ENCODE measurements at places on chromosomes 3 and 15.

- no peak for DNase-seq
Measured at GRCh38 chr3:158769549-158769948, 32.3 kb upstream of the MFSD1 start.

DNA sequence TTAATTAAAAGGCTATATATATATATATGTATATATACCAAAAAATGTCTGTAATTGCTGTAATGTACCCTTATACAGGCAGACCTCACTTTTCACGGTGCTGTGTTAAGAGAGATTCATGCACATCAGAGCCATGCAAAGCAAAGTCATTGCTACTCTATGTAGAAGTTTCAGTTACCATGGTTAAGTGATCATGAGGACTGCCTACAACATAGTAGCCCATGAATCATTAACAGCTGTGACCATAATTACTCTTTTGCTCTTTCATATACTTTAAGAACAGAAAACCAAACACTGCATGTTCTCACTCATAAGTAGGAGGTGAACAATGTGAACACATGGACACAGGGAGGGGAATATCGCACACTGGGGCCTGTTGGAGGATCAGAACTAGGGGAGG, 225.3 kb upstream of the EPHA3 start:
- no peak for DNase-seq

DNA sequence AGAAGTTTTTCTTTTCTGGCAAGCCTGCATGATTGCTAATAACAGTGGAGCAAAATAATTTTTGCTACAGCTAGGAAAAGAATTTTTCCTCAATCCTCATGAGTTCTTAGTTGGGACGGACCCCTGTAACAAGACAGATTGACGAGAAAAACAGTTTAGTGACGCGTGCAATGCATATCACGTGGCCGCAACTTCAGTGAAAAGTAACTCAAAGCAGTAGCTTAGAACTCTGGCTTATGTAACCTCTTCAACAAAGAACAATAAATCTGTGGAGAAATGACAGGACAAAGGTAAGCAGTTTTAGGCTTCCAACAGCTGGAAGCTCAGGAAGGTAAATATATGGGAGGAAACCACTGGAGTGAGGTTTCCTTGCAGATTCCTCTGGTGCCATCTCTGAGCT, 19.7 kb downstream of the FAM107A start:
- no peak for DNase-seq

DNA sequence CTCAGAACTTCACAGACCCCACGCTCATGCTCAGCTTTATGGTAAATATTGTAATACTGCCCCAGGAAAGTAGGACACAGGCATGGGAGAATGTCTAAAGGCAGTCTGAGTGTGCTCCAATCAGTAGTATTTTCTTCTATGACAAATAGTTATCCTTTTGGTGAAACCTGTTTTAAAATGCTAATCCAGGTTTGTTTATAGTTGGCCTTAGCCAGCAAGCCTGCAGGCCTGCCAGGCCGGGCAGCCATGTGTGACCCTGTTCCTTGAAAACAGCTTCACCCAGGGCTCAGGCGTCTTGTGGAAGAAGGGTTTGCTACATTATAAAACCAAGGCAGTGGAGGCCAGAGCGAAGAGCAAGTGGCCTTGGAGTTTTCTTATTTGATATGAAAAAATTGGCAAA, 104.7 kb downstream of the SEMA6D start:
- no peak for DNase-seq

GRCh38 chr15:38283010-38283409, 30.4 kb downstream of the SPRED1 start:
- DNase-seq = no peak

GRCh38 chr3:186093271-186093900, 15.5 kb downstream of the ETV5 start:
- DNase-seq = no peak

- DNase-seq = no peak
Measured at GRCh38 chr3:185337231-185337816, 25.6 kb upstream of the MAP3K13 start.

DNA sequence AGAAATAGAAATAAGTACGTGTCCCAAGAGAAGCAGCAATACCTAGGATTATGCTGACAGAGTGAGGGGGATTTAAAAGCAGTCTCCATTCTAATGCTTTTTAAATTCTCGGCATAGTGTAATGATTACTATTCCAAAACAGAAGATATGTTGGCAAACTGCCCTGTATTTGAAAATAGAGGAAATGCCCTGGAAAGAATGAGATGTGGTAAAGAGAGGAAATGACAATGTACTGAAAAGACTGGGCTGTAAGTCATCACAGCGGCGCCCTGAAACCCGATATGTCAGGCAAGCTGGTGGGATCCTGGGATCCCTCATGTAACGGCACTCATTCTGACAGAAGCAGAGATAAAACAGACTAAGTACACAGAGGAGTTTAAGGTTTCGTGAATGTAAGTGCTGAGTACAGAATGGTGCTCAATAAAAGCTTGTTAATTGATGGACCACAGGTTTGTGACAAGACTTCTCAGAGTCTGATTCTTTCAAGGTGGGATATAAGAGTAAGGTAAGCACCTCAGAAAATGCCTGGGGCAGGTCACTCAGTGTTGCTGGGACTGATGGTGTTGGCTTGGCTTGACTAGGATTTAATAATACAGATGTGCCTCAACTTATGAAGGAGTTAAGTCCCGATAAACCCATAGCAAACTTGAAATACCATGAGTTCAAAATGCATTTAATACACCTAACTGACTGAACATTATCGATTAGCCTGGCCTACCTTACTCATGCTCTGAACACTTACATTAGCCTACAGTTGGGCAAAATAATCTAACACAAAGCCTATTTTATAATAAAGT, 91.4 kb downstream of the NFKBIZ start:
- DNase-seq = no peak

DNA sequence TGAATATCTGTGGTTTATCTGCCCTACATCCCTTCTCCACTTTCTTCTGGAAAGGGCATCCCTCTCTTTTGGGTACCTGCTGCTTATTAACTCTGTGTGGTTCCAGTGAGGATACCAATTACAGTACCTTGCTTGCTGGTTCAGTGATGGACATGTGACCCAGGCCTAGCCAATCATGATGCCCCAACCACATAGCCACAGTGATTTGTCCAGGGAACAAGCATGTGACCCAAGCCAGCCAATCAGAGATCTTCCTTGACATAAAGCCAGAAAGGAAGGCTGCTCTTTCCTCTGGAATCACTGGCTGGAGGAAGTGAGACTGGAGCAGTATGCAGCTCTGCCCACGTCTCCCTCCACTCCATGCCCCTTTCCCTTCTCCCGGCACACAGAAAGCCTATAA, 10.9 kb upstream of the TMEM158 start:
- no peak for DNase-seq

- DNase-seq = no peak
Measured at GRCh38 chr3:25872200-25872877, 82.4 kb downstream of the OXSM start.

GRCh38 chr3:143914257-143914656, 57.4 kb upstream of the DIPK2A start:
- DNase-seq = no peak

GRCh38 chr15:98907927-98908471, 99.6 kb downstream of the PGPEP1L start:
- no peak for DNase-seq

DNA sequence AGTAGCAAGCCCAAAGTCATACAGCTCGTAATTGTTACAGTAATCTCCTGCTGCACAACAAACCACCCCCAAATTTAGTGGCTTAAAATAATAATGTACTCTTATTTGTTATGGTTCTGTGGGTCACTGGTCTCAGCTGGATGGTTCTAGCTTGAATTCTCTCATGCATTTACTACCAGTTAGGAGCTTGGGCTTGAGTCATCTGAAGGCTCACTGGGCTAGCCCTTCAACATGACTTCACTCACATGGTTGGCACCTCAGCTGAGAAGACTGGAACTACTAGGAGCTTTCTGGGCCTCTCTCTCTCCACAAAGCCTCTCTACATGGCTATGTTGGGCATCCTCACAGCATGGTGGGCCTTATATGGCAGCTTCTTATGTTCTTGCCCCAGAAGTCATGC, 12.5 kb downstream of the PCOLCE2 start:
- DNase-seq = no peak

DNA sequence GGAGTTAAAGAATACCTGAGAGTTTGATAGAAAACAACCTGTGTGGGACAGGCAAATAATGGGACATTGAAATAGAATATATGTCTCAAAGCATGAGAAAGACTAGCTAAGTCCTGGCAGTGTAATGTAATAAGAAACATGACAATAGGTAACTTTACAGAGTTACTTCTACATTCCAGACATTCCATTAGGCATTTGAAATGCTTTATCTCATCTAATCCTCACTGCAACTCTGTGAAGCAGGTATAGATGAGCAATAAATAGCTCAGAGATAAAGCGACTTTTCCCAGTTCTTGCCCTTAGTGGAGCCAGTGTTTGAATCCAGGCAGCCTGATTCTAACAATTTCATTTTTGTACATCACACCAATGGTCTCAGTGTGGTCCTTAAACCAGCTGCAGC, 76.8 kb downstream of the CPNE4 start:
- no peak for DNase-seq

DNA sequence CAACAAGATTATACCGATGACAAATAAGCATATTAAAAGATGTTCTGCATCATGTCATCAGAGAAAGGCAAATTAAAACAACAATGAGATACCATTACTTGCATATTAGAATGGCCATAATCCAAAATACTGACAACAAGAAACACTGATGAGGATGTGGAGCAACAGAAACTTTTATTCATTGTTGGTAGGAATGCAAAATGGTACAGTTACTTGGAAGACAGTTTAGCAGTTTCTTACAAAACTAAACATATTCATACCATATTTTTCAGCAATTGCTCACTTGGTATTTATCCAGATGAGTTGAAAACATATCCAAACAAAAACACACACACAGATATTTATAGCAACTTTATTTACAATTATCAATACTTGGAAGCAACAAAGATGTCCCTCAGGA, 160.9 kb upstream of the MME start:
- no peak for DNase-seq

DNA sequence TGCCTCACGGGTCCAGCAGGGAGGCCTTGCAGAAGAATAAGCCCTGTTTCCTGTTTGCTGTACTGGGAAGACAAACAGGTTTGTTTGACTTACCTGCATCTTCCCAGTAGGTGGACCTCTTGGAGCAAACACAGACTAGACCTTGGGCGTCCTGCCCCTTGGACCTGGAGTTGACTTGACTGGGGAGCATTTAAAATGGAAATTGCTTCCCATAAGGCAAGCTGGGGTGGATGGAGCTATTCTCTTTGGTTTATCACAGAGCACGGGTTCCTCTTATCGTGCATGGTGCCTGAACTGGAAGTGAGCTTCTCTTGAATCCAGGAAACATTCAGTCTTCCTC, 151.4 kb downstream of the RPLP1 start:
- DNase-seq = no peak

DNA sequence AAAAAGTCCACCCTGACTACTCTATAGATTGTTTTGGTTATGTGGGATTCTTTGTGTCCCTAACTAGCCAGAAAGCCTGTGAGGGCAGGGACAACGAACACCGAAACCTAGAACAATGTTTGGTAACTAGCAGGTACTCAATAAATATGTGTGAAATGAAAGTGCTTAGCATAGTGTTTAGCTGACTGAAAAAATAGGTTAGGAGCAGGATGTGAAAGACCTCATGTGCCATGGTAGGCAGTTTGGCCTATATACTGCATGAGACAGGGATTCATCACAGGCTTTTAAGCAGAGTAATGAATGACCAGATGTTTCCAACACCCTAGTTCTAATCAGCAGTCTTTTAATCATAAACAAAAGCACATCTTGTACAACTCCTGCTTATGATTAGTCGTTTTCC, 64.2 kb downstream of the MYO5A start:
- DNase-seq = no peak

GRCh38 chr3:65439641-65440284, 599.0 kb downstream of the MAGI1 start:
- DNase-seq = peak; percentile 73

DNA sequence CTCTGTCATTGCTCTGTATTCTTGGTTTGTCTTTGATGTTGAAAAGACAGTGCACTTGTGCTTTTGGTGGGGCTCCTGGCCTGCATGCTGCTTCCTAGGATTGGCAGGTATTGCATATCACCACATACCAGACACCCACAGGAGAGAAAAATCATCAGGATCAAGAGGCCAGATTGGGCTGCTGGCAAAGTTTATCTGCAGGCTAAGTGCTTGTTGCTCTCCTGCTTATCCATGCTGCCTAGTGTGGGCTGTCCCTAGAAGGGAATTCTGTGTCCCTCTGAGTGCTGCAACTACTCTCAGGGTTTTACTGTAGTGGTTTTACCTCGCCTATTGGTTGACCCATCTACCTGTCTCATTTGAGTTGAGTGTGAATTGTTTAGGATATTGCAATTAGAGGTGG, 833 bp upstream of the SLC22A13 start:
- no peak for DNase-seq

GRCh38 chr3:111035902-111036301, 35.7 kb upstream of the NECTIN3 start:
- DNase-seq = no peak

- no peak for DNase-seq
Measured at GRCh38 chr15:88865498-88866099, 29.7 kb downstream of the HAPLN3 start.

- DNase-seq = no peak
Measured at GRCh38 chr3:99242271-99242670, 340.8 kb upstream of the DCBLD2 start.

DNA sequence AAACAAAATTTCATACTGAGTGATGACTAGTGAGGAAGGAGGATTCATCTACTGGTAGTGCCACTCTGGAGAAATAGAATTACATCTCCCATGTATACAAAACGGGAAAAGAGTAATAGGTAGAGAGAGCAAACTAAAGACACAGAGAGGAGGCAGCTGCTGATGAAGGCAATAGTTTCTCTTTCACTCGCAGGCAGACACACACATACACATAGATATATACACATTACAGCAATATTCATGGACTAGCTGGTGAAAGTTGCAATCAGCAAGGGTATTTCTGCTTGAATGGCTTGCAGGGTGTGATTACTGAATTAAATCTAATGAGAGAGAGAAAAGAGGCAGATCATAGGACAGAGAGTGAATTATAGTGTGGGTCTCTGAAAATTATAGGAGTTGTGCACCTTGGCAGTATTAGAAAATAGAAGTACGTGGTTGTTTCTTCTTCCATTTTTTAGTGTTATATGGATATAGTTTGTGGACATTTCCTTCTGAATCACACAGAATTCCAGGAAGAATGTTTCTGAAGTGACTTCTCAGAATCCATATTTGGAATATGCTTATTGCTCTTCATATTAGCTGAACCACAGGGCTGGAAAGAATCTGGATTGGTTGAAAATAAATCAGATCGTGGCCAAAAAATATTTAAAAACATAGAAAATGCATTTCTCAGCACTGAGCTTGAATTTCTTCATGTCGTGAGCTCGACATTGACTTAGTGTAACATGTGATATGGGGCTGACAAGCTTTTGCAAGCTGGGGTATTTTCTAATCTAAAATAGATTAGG, 991.2 kb downstream of the TUSC7 start:
- DNase-seq = no peak
